ENCODE measurements at places on chromosomes 7 and 10.

- DNase-seq = no peak
Observed at GRCh38 chr10:3330663-3331062, 158.1 kb upstream of the PITRM1 start.

DNA sequence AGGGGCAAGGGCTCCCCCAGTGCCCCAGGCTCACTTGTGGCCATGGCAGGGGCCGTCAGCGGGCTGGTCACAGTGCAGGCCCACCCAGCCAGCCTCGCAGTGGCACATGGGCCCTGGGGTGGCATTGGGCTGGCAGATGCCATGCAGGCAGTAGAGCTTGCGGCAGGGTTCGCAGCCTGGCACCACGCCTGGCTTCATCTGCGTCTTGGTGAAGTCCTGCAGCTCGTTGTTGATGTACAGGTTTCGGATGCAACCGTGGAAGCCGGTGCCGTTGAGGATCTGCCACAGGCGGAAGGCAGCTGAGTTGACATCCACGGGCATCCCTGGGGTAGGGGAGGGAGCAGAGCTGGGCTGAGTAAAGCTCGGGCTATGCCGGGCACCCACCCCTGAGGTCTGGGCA, 170.6 kb downstream of the LCOR start:
- no peak for DNase-seq

- no peak for DNase-seq
Observed at GRCh38 chr7:30674420-30674819, 7.8 kb downstream of the CRHR2 start.

DNA sequence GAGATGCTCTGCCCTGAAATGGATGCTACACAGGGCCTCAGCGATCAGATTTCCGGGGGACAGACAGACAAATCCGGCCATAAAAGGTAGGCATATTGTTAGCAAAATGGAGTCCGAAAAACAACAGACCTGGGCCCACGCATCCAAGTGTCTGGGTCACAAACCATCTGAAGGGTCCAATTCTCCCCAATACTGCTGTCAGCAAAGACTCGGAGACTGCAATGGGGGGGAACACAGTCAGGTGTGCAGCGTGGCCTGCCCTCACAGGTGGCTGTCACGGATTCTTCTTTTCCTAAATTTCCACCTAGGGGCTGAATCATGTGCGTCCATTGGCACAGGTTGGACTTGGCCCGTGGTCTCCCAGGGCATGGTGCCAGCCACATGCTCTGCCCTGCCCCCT, 12.9 kb downstream of the PKD1L1 start:
- DNase-seq = no peak

DNA sequence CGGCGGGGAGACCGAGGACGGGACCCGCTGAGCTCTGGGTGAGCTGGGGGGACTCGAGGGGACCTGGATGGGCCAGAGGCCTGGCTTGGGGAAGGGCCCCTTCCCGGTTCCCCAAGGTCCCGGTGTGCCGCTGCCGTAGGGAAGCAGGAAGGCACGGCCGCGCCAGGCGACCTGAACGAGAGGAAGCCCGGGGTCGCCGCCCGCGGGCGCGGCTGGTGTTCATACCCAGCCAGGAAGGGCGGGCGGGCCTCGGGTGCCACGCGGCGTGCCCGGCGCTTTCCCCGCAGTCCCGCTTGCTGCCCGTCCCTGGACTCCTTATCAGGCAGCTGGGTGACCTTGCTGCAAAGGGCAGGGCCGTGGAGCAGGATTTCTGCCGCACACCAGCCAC, 38.0 kb downstream of the ZNF777 start:
- no peak for DNase-seq

- DNase-seq = no peak
Observed at GRCh38 chr7:52077571-52077970, 761.0 kb upstream of the COBL start.

GRCh38 chr7:50274361-50274760, 30.2 kb upstream of the IKZF1 start:
- DNase-seq = no peak

DNA sequence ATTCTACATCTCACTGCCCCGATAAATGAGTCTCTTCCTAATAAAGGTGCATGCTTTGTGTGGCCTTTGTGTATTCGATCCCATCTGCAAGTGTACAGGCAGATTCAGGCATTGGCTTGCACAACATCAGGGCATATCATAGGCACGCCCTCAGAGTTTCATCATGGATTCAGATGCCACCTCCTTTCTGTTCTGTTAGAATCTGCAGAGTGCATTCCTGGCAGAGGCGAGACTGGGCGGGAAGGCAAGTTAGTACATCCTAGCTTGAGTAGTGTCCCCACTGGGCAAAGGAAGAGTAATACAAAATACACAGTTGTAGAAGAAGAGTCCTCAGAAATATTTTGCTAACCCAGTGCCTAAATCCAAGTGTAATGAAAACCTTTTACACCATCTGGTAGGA, 346.5 kb upstream of the GALNT17 start:
- no peak for DNase-seq

- DNase-seq = no peak
Observed at GRCh38 chr7:95220328-95220727, 104.0 kb downstream of the PON1 start.

DNA sequence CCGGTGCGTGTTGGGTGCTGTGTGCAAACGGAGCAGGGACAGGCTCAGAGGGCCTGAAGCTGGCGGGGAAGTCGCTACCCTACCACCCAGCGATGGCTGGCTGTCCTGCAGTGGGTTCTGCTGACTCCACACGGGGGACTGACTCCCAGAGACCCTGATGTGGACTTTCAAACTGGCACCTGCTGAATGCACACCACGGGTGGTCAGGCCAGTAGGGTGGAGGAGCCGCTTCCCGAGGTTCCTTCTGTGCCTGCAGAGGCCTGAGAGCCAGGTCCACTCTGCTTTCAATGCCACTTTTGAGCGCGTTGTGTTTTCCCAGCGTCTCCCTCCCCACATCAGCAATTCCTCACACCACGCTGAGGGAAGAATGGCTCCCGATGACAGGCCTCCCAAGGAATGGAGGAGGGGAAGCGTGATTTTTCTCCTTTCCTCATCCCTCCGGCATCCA, 135.3 kb downstream of the ADARB2 start:
- no peak for DNase-seq

- peak; percentile 54 for DNase-seq
Observed at GRCh38 chr7:2730846-2731770, 43.1 kb downstream of the AMZ1 start.

GRCh38 chr10:47047127-47047504, 135.9 kb downstream of the PTPN20 start:
- peak; percentile 66 for DNase-seq

- peak; percentile 93 for DNase-seq
Observed at GRCh38 chr7:229184-229964, 37.0 kb downstream of the FAM20C start.

DNA sequence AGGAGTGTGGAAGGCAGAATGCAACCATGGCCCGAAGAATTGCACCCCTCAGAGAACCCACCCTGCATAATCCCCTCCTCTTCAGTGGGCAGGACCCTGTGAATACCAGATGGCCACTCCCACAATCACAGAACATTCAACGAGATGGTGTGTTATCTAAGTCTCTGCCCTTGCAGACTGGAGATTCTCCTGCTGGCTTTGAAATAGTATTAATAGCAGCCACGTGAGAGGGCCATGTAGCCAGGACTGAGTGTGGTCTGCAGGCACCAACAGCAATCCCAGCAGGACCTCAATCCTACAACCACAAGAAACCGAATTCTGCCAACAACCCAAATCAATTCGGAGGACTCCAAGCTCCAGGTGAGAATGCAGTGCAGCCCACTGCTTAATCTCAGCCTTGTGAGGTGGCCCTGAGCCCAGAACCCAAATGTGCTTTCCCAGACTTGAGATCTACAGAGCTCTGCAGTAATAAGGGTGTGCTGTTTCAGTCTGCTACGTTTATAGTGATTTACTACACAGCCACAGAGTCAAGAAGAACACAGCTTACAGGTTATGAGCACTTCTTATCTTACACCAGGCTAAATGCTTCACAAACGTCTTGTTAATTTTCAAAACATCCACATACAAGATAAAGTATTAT, 72.1 kb downstream of the VOPP1 start:
- DNase-seq = no peak

GRCh38 chr7:4958477-4959301, at the start of gene MMD2:
MMD2 (minus strand) TSS chr7:4959187; CDS start chr7:4959017, 170 bp downstream.
- DNase-seq = no peak

GRCh38 chr10:46091080-46091827, 45.2 kb upstream of the MSMB start:
- DNase-seq = peak; percentile 55

- no peak for DNase-seq
Observed at GRCh38 chr7:70347463-70348254, 749.4 kb downstream of the AUTS2 start.

DNA sequence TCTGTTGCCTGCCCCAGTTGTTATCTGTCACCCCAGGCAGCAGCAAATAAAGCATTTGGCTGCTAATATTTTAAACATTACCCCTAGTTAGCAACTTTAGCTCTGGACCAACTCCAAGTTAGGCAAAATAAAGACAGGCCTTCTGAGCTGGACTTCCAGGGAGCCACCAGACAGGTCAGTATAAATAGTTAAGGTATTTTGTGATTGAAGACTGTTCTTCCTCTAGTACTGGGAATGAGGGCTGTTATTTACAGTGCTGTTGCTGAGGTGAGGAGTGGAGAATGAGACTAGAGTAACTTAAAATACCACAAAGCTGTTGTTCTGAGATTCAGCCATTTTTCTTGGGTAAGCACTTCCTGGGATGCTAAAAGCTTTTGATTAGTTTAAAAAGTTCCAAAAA, 40.1 kb downstream of the ZNF518A start:
- no peak for DNase-seq

DNA sequence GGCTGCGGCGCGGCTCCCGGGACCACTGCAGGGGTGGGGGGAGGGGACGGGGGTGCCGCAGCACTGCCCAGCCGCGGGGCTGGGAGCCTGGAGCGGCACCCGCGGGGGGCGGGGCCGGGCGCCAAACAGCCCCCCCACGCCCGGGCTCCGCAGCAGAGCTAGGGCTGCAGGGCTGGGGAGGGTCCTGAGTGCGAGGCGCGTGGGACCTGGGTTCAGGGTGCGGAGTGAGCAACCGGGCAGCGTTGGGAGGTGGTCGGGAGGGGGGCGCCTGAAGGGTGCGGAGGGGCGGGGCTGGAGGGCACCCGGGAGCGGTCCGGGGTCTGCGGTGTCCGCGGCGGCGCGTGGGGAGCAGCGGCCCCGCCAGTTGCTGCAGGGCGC, 528 bp downstream of the CAMK2G start:
- DNase-seq = no peak

- no peak for DNase-seq
Observed at GRCh38 chr7:75645570-75645969, 93.2 kb downstream of the HIP1 start.

- no peak for DNase-seq
Observed at GRCh38 chr10:63318491-63318890, 147.3 kb downstream of the JMJD1C start.

DNA sequence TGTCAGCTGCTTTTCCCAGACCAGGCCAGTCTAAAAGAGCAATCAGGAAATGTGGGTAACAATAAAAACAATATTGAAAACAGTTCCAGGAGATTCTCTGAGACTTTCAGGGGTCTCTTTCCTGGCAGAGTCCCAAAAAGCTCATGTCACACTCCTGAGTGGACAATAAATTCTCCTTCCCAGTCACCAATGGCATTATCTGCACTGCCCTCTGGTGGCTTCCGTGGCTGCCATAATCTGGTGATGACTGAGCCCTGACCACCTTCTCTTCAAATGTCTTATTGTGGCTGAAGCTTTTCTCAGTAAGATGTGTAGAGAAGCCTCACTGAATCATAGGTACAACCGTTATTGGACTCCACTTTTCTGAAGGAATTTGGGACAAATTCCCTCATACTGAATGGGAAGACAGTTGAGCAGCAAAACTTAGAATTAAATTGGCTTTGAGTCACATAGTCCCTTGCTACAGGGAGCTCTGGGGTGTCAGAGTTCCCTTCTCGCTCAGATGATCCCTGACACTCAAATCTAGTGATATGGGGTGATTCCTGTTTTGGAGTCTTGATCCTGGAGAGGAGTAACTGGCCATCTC, 24.4 kb upstream of the ASAH2 start:
- no peak for DNase-seq

DNA sequence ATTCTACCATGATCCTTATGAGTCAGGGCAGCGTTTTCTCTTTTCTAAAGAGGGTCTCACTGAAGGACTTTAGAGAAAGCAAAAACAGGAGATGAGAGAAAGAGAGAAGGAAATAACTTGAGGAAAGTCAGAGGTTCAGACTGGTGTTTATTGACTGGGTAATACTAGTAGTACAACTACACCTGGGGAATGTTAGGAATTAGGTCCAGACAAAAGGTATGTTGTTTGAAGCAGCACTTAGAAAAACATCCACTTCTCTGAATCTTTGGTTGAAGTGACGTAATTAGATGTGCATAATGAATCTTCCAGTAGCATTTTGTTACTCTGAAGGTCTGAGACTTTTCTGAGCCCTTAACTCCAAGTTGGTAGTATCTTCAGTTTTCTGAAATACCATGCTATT, 380.3 kb upstream of the LRGUK start:
- no peak for DNase-seq

DNA sequence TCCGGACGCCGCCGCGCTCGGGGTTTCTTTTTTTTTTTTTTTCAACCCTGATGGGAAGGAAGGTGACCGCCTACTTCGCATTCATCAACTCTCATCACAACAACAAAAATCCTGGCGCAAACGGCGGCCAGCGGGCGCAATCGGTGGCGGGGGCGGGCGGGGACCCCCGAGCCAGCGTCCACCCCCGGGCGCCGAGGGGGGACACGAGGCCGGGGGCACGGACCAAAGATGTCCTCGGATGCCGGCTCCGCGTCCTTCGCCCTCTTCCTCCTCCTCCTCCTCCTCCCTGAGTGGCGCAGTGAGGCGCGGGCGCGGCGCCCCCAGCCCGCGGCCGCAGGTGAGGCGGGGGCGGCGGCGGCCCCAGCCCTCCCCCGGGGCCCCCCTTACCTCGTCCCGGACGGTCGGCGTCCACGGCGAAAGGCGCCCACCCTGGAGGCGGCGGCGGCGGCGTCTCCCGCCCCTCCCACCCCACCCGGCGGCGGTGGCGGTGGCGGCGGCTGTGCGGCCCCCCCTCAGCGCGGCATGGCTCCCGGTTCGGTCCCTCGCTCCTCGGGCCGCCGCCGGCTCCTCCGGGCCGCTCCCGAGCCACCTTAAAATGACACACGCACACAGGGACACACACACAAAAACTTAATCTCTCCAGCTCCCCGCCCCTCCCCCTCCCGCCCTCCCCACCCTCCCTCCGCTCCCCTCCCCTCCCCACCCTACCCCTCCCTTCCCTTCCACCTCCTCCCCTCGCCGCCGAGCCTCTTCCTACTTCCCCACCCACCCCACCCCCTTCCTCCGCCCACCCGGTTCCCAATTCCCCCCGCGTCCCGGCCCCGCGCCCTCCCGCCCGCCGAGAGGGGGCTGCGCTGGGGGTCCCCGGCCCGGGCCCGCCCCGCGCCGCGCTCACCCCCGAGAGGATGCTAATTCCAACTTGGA, at the start of gene CTBP2:
Gene CTBP2, minus strand, starts transcription at position 632 of the 924 bp plus-strand sequence.
- peak; percentile 79 for DNase-seq

DNA sequence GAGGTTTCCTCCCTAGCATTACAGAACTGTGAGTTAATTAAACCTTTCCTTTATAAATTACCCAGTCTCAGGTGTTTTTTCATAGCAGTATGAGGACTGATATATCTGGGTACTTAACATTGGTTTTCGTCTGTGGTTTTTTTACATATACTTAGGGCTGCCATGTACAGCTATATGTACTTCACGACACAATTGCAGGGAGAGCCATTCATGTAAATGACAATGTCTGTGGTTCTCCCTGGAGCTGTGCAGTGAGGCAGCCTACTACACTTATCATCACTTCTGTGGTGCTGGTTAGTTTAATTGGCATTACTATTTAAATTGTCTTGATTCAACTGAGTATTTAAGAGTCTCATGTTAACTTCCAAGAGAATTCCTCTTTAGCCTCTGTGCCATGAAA, 40.7 kb downstream of the AVL9 start:
- no peak for DNase-seq

GRCh38 chr10:24318517-24318916, 109.6 kb downstream of the KIAA1217 start:
- no peak for DNase-seq

GRCh38 chr10:97788552-97789442, 17.0 kb upstream of the SFRP5 start:
- DNase-seq = no peak
